Activated CD4-positive, alpha-beta T cell treated with anti-CD3 and anti-CD28 coated beads, Interleukin-2, amount 50 U/mL, for 16 hours (primary cell): ENCODE measurements at places on chromosomes 4 and X.

- DNase-seq = no peak
Observed at GRCh38 chr4:25485104-25485503, 108.0 kb downstream of the ANAPC4 start.

DNA sequence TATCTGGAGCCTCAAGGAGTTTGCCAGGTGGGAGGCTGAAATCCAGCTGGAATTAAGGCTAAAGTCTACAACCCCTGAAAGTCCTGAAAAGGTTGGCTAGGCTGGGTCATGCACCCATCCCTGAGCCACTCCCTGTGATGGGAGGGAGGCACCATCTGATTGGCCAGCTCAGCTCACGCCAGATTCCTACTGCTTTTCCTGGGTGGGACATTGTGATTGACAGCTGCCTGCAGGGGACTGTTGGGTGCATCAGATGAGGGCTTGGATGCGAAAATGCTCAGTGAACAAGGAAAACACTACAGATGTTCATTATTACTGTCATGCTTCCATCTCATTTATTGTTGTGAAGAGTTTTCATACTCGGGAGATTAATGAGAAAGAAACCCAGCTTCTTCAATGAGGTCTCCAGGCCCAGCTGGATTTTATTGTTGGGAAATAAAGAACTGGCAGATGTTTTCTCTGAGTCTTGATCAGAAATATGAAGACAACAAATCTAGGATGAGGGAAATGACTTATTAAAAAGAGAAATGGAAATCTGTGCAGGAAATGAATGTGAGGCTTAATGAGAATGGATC is 185.9 kb downstream of the STK32B start:
- no peak for DNase-seq

DNA sequence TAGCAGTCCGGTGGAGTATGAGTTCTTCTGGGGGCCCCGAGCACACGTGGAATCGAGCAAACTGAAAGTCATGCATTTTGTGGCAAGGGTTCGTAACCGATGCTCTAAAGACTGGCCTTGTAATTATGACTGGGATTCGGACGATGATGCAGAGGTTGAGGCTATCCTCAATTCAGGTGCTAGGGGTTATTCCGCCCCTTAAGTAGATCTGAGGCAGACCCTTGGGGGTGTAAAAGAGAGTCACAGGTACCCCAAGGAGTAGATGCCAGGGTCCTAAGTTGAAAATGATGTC is 852 bp downstream of the MAGEH1 start:
- DNase-seq = no peak

DNA sequence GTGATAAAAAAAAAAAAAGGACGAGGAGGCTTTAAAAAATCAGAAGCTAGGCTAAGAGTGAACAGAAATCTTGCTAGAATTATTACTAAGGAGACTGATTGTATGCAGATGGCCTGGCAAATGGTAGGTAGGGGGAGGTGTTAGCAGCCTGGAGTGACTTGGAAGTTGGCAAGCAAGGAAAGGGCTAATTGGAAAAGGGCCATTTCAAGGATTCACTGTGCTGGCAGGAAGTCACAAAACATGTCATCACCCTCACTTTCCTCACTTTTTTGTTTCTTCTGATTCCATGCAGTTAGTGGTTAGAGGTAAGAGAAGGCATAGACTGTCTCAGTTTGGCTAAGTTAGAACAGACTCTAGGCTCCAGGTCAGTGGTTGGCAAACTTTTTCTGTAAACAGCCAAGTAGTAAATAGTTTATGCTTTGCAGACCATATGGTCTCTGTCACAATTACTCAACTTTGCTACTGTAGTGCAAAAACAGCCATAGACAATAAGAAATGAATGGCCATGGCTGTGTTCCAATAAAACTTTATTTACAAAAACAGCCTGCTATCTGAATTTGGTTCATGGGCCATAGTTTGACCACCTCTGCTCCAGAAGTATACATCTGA is 646.5 kb upstream of the ACTRT1 start:
- DNase-seq = no peak

GRCh38 chr4:37825968-37826294 is 555 bp upstream of the PGM2 start:
- no peak for DNase-seq

- no peak for DNase-seq
Observed at GRCh38 chr4:75841641-75842520, 60.4 kb downstream of the PPEF2 start.

DNA sequence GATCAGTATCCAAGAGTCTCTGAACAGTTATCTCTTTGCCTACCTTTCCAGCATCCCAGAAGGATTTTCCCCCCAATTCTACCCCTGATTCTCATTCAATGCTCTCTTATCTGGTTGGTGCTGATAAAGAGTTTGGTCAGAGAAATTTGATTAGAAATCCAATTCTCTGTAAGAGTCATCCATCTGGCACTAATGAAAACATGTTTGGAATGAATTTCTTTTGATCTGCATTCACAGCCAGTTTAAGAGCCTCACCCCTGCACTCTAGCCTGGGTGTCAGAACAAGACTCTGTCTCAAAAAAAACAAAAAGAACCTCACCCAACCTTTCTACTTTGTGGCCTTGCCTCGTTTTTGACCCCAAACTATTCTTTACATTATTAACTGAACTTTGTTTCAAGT is 122.1 kb downstream of the MANBA start:
- DNase-seq = no peak

- no peak for DNase-seq
Observed at GRCh38 chr4:76957004-76957738, 7.6 kb downstream of the SEPTIN11 start.

GRCh38 chr4:31585503-31585902 is 865.3 kb downstream of the PCDH7 start:
- DNase-seq = no peak
